ENCODE measurements at places on chromosomes 7 and 10.

DNA sequence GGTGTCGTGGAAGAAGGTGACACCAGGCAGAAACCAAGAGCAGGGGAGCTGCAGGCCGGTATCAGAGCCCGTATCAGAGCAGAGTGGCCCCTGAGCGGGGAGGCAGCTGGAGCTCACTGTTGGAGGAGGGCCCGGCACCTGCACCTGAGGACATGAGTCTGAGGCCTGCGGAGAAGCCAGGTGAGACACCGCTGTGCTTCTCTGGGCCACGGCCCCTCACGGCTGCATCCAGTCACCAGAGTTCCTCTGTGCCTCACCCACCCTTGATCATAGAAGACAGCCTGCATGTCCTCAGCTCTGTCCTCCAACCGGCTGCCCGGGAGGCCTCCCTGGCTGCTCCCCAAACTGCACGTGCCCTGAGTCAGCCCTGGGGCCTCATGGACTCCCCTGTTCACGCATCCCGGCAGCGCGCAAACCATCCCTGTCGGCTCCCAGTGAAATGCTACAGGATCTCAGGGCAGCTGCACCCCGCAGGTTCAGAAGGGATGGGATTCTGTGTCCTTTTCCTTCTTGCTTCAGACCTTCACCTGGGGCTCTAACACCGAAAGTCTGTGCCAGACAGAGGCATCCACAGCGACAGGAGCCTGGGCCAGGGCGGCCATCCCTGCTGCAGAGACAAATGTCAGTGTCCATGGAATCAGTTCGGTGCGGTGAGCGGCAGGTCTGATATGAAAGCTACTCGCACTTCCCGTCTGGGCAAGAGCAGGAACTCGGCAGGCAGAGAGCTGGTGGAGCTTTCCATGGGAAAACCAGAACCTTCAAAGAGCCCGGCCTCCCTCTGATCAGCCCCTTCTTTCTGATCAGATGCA, 111.9 kb upstream of the FAM20C start:
- DNase-seq = no peak

DNA sequence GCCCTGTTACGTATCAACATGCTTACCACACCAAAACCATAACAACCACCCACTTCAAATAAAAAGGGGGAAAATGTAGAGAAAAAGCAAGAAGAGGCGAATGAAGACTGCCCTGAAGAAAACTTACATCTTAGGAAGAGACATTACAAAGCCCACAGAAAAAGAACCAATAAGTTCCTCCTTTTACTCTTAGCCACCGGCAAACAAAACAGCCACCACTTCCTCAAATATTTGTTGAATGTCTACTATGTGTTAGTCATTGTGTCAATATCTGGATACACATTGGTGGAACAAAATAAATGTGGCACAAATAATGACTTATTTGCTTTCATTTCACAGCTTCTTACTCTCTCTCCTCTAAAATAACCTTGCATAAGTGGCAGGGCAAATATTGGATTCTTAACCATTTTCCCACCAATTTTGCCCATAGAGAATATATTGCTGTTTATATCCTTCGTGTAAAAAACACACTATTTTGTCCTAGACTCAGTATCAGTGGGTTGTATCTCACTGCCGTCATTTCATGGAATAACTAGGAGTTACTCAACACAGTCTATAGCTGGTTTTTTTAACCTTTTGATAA, 106.8 kb downstream of the ANK3 start:
- peak; percentile 3 for DNase-seq

GRCh38 chr10:43055991-43056567, 20.8 kb upstream of the RET start:
- no peak for DNase-seq

DNA sequence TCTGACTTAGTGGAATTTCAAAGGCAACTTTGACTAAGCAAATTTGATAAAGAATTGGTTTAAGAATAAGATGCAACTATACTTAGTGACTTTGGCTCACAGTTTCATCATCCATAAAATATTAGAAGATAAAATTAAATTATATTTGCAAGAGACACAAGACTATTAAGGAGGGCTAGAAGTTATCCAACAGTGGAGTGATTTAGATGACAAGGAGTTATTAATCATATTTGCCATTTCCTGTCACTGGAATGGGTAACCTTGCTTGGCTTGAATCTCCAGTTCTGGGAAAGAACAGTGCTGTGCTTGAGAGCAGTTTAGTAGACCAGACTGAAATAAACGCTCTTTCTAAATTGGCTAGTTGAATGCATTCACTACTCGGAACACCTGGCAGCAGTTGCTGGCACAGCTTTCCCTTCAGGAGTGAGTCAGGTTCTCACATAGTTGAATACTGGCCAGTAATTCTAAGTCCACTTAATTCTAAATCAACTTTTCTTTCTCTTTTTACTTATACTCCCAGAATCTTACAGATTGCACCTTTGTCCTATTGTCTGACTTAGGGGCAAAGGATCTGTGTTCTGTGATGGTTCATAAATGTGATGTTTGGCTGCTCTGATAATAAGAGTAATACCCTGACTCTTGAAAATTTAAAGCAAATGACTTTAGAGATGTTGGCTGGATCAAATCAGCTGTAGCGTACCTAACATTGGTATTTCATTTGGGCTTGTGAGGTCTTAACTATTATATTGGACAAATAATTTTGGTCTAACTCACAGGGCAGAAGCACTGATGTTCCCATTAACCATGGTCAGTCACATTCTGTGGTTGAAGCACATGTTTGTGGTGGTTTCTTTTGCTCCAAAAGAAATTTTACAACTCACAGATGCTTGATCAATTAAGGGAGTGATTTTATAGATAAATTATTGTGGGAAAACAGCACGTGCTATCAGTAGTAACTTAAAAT, 16.6 kb downstream of the STMP1 start:
- peak; percentile 64 for DNase-seq

DNA sequence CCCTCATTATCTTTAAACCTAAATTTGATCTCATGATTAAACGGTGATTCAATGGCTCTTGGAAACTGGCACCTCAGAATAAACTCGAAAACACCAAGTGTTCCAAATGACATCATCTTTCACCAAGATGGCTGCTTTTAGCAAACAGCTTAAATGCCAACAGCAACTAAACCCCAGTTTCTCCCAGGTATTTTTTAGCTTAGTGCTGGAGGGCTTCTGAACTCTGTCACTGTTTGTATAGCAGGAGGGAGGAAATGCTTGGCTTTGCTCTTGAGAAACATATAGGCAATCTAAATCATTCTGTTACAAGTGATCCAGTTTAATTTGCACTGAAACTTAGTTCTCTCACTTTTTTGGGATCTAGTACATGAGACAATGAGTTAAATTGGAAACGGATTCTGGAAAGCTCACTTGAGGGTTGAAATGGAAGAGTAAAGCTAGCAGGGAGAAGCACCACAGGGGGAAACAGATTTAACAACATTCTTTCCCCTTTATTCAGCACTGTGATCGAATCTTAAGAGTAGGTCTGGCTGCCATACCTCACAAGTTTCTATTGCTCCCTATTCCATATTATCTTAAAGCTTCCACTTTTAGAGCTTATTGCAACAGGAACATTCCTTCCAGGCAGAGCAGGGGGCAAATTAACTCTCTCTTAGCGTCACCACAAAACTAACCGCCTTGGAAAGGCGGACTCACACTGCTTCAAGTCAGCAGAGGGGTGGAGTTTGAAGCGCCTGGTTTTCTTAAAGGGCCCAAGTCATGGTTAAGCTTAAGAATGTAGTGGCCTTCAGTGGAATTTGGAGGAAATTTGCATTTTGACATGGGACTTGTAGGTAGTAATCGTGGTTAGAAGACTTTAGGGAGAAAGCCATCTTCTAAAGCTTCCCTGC, 1.8 kb upstream of the CCDC6 start:
- peak; percentile 68 for DNase-seq

- DNase-seq = no peak
These were observed 17.6 kb downstream of the NUDCD3 start for GRCh38 chr7:44472843-44473242.

DNA sequence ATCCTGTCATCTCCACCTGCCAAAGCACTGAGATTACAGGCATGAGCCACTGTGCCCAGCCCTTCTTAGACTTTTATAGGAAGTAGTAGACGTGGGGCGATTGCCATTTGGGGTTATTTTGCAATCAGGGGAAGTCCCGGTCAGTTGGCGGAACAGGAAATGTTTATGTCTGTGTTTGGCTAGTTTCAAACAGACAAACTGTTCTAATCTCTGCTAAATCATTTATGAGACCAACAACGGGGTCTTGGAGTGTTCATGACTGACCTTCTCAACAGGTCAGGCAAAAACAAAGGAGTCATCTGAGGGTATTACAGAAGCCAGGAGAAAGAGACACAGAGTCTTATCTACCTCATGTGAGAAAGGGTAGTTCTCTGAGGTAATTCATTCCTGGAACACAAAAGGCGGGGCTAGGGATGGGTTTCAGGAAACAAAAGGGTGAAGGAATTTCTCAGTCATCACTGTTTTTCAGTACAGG, 6.6 kb upstream of the TPK1 start:
- DNase-seq = no peak

DNA sequence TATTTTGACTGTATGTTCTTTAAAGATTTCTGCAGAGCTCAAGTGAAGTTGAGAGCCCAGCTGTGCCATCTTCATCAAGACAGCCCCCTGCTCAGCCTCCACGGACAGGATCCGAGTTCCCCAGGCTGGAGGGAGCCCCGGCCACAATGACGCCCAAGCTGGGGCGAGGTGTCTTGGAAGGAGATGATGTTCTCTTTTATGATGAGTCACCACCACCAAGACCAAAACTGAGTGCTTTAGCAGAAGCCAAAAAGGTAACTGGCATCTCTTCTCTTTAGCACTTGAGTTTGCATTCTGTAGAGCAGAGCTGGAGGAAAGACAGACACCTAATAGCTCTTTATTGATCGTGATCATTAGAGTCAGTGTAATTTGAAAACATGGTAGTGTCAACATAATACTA, 33.7 kb downstream of the MCM10 start:
- DNase-seq = no peak

- peak; percentile 74 for DNase-seq
These were observed 988 bp upstream of the EN2 start for GRCh38 chr7:155456738-155457543.

DNA sequence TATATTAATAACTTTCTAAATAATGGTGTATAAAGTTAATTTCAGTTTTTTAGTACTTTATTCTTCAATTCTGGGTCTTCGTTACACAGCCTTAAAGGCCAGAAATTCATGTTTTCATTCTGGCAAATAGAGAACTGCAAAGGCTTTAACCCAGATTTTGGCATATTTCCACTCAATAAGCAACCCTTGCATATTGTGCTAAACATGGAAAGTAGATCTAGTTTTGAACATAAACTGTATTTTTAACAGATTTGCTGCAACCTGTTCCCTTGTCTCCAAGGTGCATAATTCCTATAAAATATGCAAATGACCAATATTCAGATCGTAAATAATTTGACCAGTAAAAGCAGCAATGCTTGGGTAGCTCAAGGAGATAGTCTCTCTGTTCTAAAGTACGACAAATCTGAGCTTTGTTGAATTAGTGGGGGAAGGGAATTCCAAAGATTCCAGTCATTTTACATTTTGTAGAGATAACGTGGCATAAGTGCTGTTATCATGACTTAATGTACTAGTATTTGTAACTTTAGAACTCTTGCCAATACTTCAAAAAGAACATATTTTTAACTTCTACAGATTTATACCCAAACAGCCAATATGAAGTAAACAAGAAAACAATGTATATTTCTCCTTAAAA, 46.4 kb upstream of the RSBN1L start:
- DNase-seq = no peak

- no peak for DNase-seq
These were observed 237.5 kb downstream of the CREB5 start for GRCh38 chr7:28649811-28650210.

DNA sequence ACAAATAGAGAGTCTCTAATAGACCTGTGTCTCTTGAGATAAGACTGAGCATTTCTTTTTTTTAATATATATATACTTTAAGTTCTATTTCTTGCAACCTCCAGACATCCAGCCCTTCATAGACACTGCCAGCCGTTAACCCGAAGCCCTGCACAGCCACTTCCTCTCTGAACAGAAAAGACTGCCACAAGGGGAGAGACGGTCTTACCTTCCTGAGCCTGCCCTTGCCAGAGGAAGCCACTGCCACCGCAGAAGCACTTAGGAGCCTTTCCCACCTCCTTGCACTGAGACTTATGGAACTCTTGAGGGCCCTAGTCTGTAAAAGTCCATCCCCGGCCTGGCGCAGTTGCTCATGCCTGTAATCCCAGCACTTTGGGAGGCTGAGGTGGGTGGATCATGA, 31.8 kb upstream of the PRSS1 start:
- DNase-seq = no peak

- no peak for DNase-seq
These were observed 22.6 kb upstream of the PRKCQ start for GRCh38 chr10:6602700-6603084.

GRCh38 chr7:131328377-131329175, 900 bp downstream of the MKLN1 start:
- no peak for DNase-seq

- DNase-seq = no peak
These were observed 496.8 kb upstream of the AKR1E2 start for GRCh38 chr10:4329225-4329624.

DNA sequence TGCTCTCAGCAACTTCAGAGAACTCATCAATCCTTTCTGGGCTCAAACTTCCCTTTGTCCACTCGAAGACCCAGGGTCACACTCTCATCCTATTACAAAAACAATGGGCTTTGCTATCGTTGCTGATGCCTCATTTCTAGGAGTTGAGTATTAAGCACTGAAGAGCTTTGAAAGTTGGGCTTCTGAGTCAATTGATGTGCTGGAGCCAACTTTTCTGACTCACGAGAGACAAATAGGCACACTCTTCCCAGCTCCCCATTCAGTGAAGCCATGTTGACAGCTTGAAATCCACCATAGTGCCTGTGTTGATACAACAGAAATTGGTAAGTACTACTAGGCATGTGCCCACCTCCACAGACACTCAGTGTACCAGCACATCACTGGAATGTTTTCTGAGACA, 97.5 kb upstream of the PRSS58 start:
- peak; percentile 59 for DNase-seq

- no peak for DNase-seq
These were observed 7.0 kb upstream of the GNAI1 start for GRCh38 chr7:80127412-80128160.

DNA sequence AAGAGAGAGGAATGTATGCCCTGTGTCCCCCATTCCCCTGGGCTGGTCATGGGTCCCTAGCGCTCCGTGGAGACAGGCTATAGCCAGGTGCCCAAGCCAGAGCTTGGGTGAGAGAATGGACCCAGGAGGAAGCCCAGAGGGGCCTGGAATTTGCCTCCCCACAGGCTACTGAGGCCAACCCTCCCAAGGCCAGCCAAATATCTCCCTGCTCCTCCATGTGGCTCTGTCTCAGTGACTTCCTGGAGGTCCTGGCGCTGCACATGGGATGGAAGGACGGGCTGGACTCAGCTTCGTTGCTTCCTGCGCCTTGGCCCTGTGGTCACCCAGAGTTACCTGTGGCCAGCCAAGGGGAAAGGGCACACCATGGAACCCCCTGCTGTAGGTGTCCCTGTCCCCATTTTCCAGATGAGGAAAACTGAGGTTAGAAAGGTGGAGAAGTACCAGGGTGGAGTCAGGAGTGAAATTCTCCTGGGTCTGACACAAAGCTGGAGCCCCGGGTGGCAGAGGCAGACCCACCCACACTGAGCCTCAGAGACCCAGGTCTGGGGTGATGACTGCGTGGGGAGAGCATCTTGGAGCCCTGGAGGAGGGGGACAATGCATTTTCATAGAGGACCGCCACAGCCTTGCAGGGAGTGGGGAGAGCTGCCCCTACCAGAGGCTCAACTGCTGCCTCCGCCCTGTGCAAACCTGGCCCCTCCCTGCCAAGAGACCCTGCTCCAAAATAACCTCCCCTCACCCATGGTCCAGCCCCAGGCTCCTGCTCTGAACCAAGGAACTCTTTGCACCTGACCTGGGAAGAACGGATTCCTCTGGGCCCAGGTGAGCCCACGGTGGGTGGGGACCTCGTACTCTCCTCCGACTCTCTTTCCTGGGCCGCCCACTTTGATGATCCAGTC, 42.6 kb downstream of the TMEM270 start:
- no peak for DNase-seq

- no peak for DNase-seq
These were observed 114.9 kb downstream of the HDAC9 start for GRCh38 chr7:18610331-18610948.

All from MG63 (cell line).